Smooth muscle cell of the pulmonary artery (primary cell): ENCODE measurements at places on chromosomes 16 and 17. TPM values are rescaled to one million over a fixed set of nuclear protein-coding genes. Genes with fewer than 3 reads are reported as not detected.

SPN gene
- not detected in 2 replicates for total RNA-seq

CLCN7 gene
- 106 and 148 TPM in 2 replicates for total RNA-seq

DLX4 gene
- not detected in 2 replicates for total RNA-seq

HOXB4 gene
- 3.1 and 4.6 TPM in 2 replicates for total RNA-seq

KCNJ16 gene
- not detected in 2 replicates for total RNA-seq

EVPLL gene
- not detected in 2 replicates for total RNA-seq

IGF2BP1 gene
- total RNA-seq: 3.4 and 4.3 TPM in 2 replicates

VTN gene
- total RNA-seq: 1.7 and 3.4 TPM in 2 replicates
